ENCODE measurements at places on chromosomes 7 and 10. TPM values are rescaled to one million over a fixed set of nuclear protein-coding genes. Genes with fewer than 3 reads are reported as not detected.

COBL gene
- total RNA-seq, result 4.1 TPM

EBF3 gene
- total RNA-seq, result 0.20 TPM

CPVL gene
- total RNA-seq, result 0.86 TPM

PRF1 gene
- total RNA-seq, result not detected

FKBP6 gene
- total RNA-seq, result not detected

AKR1C3 gene
- 1,175 TPM for total RNA-seq

GOLGA7B gene
- 4.0 TPM for total RNA-seq

Data from A549 treated with ZK216348 at 1 μM for 4 hours (cell line).